ENCODE measurements at places on chromosomes 5 and 9.
A peak's percentile ranks its signal among the peaks of the same experiment; 100 is the strongest.

- DNase-seq, result no peak
Observed at GRCh38 chr9:133327834-133328484, 8.0 kb downstream of the SURF6 start.

GRCh38 chr5:41832430-41832829 is 37.8 kb downstream of the OXCT1 start:
- no peak for DNase-seq

GRCh38 chr5:109469896-109470662 is 60.3 kb upstream of the PJA2 start:
- DNase-seq, result no peak

- DNase-seq, result no peak
Observed at GRCh38 chr5:24363789-24364481, 280.8 kb downstream of the CDH10 start.

GRCh38 chr5:17966640-17967402 is 332.6 kb downstream of the TAF11L14 start:
- DNase-seq, result no peak

DNA sequence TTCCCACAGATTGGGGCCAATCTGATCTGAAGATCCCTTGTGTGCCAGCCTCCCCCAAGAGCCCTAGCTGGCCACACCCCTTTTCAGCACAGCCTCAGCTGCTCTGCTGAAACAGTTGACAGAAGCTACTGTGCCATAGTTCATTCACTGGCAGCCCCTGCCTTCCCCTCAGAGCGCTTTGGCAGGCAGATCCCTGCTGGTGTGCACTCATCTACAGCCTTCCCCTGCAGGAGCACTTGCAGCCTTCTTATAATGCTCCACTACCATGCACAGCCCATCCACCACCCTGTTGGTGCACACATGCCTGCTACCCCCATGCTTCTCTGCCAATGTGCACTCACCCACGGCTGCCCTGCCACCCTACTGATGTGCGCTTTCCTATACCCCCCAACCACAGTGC is 471.3 kb downstream of the MTRR start:
- no peak for DNase-seq

GRCh38 chr9:37761511-37761910 is 7.9 kb downstream of the TRMT10B start:
- peak; percentile 86 for DNase-seq

DNA sequence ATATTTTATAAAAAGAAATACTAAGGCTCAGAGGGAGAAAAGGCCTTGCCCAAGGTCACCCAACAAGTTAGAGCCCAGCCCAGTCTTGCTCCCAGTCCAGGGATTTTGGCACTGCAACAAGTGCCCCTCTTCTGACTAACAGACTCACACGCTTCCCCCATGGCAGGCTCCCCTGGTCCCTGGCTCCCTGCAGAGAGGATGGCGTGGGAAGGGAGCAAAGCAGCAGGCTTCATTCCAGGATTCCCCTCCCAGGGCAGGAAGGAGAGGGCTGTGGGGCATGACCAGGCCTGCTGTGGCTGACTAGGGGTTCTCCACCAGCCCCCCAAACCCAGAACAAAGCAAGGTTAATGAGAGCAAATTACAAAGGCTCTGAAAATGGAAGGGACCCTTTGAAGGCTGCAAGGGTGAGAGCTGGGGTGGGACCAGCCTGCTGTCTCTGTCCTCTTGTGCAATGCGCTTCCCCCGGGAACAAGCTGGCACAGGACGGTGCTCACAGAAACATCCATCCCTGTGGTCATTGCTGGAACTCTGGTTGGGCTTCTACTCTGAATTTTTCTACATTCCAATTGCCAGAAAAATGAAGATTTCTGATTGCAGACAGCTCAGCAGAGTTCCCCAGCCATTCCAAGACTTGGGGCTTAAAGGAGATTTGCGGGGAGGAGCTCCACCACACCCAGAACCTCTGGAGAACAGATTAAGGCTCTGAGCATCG is 37.1 kb upstream of the FAT2 start:
- peak; percentile 81 for DNase-seq

DNA sequence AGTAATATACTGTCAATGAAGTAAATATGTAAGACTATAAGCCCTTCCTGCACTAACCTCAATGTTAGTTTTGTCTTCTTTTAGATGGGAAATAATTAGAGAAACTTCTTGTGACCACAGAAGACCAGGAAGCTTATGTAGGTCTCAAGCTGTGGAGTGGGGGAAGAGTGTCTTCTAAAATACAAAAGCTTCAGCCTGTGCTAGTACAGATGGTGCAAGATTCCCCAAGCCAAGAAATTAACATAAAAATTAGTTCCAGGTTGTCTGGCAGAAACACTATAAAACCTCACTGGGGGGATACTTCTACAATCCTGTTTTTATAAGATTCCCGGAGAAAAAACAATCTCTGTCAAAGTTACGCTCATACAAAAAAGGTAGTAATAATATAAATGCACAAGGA is 103.6 kb downstream of the FNBP1 start:
- DNase-seq, result peak; percentile 42

Measured in EH (cell line).